Fibroblast of gingiva (primary cell): ENCODE measurements at places on chromosomes 6 and 20.

- DNase-seq, result no peak
These were observed 18.4 kb upstream of the NNAT start for GRCh38 chr20:37502654-37503053.

DNA sequence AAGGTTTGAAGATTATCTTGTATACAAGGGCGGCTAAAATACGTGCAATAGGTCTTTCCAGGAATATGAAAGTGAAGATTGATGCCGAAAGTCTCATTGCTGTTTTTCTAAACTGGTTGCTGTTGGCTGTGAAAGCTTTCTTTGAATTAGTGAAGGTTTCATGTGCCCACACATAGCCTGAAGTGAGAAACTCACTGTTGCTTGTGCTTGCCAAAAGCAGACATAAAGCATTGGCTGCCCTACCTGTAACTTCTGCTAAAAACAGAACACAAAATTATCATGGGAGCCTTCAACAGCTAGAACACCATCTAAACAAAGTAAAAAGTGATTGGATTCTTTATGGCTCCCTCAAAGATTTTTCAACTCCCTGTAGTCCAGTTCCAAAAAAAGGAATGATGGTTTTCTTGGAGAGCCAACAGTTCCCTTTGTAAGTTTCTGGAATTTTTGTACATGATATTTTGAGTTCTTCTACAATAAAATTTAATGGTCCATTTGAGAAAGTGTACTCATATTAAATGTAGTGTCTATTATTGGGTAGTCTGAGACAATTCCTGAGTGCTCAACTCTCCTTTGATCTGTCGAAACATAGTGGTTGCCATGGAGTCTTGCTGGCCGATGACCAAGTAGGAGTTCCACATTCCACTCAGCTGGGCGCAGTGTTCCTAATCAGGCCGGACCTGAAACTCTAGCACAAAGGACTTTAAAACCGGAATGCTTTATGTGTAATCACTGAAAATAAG lies 68.5 kb downstream of the PLEKHG1 start:
- DNase-seq, result peak; percentile 78

DNA sequence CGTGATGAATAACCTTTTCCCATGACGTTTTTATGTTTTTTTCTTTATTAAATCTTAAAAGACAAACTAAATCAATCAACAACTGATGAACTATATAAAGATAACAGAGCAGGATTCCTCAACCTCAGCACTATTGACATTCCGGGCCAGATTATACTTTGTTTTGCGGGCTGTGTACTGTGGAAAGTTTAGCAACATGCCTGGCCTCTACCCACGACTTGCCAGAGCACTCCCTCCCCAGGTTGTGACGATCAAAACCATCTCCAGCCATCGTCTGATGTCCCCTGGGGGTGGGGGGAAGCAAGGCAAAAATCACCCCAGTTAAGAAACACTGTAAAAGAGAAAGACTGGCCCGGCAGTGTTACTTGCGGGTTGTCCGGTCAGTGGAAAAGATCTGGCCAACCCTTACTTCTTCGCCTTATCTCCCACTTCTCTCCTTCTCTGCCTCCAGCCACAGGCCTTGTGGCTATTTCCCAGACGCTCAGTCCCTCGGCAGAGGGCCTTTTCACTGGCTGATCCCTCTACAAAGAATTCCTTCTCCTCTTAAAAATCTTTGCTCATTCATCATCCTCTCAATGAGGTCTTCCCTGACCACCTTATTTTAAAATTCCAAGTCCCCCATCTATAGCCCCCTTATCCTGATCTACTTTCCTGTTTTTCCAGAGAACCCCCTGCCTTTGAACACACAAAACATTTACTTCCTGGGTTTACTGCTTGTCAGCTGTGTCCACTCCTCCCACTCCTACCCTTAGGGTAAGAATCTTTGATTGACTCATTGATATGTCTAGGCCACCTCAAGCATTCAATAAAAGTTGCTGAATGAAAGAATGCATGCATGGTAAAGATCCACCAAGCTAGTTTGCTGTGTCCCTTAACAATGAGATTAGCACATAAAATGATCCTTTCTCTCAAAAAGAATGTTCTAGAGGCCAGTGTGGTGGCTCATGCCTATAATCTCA lies 14.7 kb upstream of the RAB22A start:
- no peak for DNase-seq

- DNase-seq, result no peak
These were observed 77.2 kb downstream of the GCNT2 start for GRCh38 chr6:10598084-10598960.

DNA sequence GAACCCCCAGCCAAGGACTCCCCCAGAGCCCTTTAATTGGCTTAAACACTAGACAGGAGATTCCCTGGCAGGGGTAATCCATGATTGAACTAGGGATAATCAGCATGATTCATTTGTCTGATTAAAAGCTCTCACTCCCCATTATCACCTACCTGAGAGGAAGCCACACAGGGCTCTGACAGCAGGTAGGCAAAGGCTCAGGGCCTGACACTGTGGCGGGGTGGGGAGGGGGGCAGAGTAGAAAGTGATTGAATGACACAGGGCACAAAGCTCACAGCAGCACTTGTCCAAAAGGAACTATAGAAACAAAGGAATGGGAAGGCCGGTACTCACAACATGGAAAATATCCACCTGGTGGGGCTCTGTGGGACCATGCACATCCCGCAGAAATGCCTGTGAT lies 231.6 kb downstream of the MAFB start:
- no peak for DNase-seq

DNA sequence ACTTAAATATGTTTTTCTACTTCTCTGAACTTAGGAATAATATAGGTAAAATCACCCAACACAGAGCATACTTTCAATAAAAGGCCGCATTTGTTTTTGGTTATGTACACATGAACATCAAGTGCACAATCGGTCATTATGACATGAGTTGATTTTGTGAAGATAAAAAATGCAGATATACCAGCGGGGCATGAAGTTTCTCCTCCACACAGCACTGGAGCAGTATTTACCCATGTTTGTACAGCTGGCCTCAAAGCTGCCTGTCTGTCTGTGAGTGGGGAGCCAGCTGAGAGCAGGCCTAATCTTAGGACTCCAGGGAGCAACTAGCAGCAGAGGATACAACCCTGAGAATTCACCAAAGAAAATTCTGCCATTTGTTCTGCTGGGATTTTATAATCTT lies 206.5 kb downstream of the TPBG start:
- no peak for DNase-seq

DNA sequence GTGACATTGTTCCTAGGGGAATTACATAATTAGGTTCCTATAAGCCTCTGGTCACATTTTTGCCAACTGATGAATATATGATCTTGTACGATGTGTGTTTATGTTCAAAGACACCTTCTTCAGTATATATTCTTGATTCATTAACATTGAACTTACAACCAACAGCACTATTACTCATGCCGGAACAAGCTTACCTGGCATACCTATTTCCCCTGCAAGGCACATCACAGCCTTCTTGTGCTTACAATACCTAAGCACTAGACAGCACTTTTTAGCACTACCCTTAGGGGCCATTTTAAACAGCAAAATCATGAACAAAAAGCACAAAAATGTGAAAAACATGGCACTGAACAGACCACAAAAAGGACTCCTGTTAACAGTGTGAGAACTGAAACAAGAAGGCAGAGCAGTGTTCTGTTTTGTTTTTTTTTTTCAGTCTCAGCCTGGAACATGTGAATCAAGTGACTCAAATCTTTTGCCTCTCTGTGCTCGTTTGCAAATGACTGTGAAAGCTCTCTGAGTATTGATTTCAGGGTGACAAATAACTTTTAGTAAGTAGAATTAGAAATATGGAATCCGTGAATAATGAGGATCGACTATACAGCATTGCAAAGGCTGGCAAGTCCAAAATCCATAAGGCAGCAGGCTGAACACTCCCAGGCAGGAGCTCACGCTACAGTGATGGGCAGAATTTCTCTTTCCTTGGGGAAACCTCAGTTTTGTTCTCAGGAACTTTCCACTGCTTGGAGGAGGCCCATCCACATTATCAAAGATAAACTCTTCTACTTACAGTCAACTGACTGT lies 102.3 kb upstream of the TSHZ2 start:
- no peak for DNase-seq

DNA sequence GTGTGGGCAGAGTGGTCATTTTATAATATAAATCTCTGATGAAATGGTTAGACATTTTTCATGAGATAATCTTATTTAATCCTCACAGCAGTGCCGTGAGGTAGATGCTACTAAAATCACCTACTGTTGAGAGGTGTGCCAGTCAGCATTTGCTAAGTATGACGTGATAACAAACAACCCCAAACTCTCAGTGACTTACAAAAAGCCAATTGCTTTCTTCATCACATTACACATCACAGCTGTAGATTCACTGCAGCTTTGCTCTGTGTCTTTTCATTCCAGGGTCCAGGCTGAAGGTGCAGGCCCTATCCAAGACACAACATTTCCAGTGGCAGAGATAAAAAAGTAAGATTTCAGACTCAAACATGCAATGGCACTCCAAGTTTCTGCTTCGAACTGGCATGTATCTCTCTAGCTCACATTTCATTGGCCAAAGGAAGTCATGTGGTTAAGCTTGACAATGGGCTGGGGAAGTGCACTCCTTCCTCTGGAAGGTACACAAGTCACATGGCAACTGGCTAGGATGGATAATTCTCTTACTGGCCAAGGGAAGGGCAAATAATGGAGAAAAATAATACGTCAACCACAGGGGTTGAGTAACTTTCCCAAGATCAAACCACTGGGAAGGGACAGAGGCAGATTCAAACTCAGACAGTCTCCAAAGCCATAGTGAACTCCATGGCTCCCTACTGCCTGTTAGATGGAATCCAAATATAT lies 69.5 kb upstream of the EPB41L1 start:
- peak; percentile 38 for DNase-seq

GRCh38 chr20:24914388-24915241 lies 34.5 kb upstream of the CST7 start:
- DNase-seq, result no peak

DNA sequence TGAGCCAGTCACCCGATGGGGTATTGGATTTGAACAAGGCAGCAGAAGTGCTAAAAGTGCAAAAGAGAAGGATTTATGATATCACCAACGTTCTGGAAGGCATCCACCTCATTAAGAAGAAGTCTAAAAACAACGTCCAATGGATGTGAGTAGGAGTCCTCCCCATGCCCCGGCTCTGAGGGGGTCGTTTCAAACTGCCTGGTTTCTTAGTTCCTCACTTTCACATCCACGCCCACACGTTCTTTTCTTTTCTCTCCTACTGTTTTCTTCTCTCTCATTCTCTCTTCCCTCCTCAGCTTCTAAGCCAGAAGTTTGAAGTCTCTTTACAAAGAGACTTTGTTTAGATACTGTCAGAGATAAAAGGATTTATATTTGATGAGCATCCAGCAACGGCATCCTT lies 53.0 kb upstream of the CDKAL1 start:
- no peak for DNase-seq

- no peak for DNase-seq
These were observed 151.1 kb downstream of the KHDC1L start for GRCh38 chr6:73074175-73074574.

DNA sequence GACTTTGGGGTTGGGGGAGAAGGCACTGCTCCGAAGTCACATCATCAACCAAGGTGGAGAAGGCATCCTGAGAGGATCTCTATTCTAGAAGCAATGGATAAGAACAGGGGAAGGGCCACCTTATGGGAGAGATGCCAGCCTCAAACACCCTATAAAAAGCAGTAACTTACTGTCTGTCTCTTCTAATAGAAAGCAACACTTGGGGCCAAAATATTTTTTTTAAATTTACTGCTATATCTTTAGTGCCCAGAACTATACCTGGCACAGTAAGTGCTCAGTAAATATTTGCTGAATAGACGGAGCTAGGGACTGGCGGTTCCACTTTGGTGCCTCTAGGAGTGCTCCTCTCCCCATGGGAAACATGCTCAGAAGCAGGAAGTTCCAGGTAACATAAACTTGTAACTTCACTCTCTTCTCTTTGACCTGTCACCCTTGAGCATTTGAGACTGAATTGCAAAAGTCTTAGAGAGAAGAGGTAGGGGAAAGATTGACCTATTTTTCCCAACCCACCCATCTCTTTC lies 807 bp upstream of the OTOR start:
- no peak for DNase-seq

GRCh38 chr6:137237413-137238170 lies 18.4 kb upstream of the IFNGR1 start:
- peak; percentile 64 for DNase-seq

DNA sequence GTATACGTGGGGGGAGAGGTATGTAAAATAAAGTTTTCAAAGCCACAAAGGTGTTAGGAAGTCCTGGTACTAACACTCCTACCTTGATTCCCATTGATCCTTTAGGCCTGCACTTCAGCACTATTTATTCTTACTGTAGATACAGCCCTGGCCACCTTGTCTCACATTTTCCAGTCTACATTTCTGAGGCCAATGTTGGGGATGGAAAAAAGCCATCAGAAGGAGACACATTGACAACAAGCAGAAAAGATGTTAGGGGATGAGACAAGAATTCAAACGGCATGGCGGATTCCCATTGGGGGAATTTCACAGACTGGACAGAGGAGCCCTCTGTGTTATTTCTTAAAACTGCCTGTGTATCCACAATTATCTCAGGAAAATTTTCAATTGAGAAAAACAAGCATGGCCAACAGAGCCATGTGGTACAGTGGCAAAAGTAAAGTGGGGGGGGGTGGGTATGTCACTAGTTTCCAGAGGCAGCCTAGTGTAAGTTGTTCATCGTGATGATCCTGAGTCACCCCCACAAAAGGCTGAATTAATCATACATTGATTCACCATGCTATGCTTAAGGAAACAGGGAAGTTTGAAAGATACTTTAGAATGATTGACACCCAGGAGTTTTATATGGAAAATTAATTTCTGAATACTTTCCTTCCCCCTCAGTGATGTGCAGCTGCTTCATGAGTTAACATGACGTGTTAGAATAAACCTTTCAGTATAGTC lies 40.5 kb downstream of the RREB1 start:
- no peak for DNase-seq

GRCh38 chr20:63405102-63405730 lies 44.1 kb upstream of the CHRNA4 start:
- no peak for DNase-seq
